ENCODE measurements at places on chromosomes 13 and 19.

DNA sequence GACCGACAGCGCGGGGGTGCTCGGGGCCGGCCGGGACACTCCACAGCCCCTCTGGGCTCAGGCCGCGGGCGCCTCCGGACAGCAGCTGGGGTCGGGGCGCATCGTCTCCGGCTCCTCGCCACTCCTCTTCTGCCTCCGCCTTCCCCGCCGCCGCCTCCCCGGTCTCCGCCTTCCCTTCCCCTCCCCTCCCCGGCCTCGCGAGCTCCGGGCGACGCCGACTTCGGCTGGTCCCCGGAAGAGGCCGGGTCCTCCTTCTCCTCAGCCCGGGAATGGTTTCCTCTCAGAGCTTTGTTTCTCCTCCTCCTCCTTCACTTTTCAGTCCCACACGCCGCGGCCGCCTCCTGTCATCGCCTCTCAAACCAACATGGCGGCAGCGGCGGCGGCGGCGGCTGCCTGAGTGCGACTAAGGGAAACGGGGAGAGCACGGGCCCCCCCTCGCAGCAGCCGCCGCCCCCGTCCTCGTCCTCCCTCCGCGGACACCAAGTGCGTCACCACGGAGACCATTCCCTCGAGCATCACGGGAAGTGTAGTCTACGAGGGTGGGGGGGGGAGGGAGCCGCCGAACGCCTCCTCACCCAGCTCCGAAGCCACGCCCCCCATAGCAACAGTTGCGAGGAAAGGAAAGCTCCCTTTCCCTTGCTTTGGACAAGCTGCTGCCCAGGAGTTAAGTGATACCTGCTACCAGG lies at the start of gene UBL3:
Gene UBL3, minus strand, starts transcription at position 405 of the 686 bp plus-strand sequence. CDS start 1,079 bp downstream, outside the sequence.
- DNase-seq, result peak; percentile 94

GRCh38 chr19:9793071-9793591 lies 24.6 kb upstream of the ZNF846 start:
- peak; percentile 41 for DNase-seq

GRCh38 chr19:4197625-4198466 lies 15.4 kb downstream of the ANKRD24 start:
- DNase-seq, result no peak

DNA sequence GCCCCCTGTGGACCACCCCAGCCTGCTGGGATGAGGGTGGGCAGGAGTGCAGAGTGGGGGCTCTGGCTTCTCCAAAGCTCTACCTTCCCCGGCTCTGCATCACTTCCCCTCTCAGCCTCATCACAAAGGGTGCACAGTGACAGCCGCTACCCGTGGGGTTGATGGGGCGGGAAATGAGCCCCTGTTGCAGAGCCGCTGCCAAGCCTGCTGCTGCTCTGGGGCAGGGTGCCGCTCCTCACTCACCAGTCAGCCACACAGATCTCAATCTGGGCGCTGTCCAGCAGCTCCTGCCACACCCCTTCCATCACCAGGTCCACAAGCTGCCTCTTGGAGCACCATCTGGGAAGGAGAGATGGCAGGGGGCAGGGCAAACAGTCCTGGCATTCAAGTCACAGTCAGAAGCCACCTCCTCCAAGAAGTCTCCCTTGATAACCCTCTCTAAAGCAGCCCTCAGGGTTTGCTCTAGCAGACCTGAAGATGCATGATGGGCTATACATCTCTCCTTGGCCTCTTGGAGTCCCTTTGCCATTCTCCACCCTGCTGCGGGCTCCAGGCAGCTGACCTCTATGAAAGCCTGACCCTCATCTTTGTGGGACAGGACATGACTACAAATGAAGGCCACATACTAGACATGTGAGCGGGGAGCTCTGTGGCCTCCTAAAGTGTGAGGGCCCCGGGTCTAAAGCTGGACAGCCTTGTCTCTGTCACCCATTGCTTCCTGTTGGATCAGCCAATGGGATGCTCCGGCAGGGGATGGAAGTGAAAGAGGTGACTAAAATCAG lies 15.7 kb downstream of the MRPS12 start:
- DNase-seq, result no peak

GRCh38 chr13:38361542-38362262 lies 12.1 kb downstream of the UFM1 start:
- DNase-seq, result no peak

DNA sequence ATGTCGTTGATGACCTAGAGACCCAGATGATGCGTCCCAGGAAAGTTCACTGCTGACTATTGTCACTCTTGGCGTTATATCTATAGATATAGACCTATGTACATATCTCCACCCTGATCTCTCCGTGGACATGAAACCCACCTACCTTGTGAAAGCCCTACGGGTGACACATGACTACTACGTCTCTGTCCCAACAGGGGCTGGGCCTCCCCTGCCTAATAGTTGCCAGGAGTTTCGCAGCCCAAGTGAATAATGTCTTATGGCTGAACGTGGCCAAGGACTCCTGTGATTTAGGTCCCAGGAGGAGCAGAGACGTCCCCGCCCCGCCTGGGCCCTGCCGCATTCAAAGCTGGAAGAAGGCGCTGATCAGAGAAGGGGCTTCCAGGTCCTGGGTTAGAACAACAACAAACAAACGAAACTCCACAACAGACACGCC lies 4.9 kb upstream of the POU4F1 start:
- DNase-seq, result no peak

- no peak for DNase-seq
Observed at GRCh38 chr19:57748029-57748428, 1.4 kb downstream of the ZNF776 start.

- DNase-seq, result no peak
Observed at GRCh38 chr19:31418055-31418454, 68.8 kb upstream of the TSHZ3 start.

DNA sequence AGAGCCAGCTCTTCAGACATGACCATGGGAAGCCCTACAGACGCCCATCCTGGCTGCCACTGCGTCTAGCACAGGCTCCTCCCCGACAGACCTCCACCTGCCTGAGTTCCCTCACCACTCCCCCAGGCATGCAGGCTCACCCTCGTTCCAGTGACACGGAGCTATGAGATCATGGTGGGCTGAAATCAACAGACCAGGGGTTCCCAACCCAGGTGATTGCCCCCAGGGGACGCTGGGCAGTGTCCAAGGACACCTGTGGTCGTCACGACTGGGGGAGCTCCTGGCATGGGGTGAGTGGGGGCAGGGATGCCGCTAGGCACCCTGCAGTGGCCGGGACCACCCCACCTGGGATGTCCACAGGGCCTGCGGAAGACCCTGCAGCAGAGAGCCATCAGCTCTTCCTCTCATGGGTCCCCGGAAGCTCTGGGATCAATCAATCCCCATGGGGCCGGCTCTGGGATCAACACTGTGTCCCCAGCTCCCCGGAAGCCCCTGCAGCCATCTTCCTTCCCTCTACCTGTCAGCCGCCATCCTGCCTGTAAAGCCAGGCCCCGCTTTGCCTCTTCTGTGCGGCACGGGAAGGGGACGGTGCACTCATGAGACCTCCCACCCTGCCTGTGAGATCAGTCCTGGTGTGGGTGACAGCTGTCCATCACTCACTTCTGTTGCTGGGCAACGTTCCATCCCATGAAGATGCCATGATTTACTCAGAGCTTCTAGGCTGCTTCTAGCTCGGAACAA lies 12.8 kb upstream of the MADCAM1 start:
- no peak for DNase-seq

DNA sequence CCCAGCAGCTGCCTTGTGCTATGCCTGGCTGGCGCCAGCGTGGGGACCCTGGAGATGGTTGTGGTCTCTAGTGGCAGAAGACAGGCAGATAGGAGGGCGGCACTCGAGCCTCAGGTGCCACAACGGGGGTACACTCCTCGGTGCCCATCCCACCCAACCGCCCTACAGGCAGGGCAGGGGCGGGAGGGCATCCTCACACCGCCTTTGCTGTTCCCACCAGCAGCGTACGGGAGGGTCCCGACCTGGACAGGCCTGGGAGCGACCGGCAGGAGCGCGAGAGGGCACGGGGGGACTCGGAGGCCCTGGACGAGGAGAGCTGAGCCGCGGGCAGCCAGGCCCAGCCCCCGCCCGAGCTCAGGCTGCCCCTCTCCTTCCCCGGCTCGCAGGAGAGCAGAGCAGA lies 16.6 kb downstream of the PLIN4 start:
- no peak for DNase-seq

GRCh38 chr19:28468701-28469459 lies 744.1 kb downstream of the UQCRFS1 start:
- DNase-seq, result peak; percentile 84

GRCh38 chr13:29849731-29850212 lies 645 bp downstream of the UBL3 start:
- peak; percentile 55 for DNase-seq

- no peak for DNase-seq
Observed at GRCh38 chr13:75762955-75763354, 126.8 kb downstream of the LMO7 start.

DNA sequence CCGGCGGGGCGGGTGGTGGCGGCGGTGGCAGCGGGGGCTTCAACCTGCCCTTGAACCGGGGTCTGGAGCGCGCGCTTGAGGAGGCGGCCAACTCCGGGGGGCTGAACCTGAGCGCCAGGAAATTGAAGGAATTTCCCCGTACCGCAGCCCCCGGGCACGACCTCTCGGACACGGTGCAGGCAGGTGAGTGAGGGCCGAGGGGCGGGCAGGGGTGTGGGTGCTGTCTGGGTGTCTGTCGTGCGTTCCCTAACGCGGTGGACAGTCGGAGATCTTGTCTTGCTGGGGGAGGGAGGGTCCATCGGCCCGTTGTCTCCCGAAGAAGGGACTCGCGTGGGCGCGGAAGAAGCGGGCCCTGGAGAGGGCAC lies 533 bp downstream of the LRCH1 start:
- DNase-seq, result no peak

DNA sequence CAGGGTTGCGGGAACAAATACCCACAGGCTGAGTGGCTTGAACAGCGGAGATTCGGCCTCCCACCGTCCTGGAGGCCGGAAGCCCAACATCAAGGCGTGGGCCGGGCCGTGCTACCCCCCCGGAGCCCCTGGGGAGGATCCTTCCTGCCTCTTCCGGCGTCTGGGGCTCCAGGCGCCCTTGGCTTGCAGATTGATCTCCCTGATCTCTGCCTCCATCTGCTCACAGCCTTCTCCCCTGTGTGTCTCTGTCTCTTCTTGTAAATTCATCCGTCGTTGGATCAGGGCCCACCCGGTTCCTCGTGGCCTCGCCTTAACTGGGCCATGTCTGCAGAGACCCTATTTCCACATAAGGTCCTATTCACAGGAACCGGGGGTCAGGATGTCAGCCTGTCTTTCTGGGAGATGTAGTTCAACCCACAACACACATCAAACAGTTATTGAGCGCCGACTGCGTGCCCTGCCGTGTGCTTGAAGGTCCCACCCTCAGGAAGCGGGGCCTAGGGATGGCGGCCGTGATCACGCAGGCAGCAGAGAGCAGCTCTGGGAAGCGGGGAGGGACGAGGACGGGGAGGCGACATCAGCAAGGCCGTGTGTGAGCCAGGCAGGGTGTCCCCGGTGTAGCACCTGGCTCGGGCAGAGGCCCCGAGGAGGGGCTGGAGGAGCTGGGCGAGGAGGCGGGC lies 21.3 kb downstream of the HCN2 start:
- no peak for DNase-seq

DNA sequence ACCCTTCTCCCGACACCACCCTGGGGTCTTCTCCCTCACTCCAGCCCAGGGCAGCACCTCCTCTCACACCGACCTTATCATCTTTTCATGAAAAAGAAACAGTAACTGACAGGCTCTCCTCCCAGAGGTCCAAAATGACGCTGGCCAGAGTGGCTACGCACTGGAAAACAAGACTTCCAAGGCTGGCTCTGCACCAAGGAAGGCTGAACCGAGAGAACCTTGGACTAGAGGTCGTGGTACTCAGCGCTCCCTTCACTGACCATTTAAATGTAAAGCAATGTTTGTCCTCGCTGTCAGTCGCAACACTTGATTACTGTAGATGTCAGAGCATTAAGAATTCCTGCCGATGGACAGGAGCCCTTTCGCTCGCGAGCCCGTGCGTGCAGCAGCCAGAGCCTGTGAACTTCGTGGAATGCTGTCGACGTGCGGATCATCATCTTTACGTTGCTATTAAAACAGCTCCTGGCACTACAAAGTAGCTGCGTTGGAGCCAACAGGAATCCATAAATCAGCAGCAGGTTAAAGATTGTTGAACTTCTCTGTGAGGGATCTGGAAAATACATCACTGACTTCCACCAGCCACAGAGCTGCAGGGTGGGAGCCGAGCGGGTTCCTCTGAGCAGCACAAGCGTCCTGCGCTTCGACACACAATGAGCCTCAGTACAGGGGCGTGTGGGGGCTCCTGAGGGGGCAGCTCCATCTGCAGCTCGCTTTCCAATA lies 125.5 kb upstream of the MCF2L start:
- DNase-seq, result no peak

- DNase-seq, result no peak
Observed at GRCh38 chr19:46599716-46600373, 1.3 kb upstream of the CALM3 start.

- no peak for DNase-seq
Observed at GRCh38 chr19:41307090-41307875, 2.7 kb upstream of the CCDC97 start.

- DNase-seq, result peak; percentile 60
Observed at GRCh38 chr13:24135674-24136300, 24.7 kb upstream of the SPATA13 start.

- no peak for DNase-seq
Observed at GRCh38 chr19:14411938-14412245, 7.2 kb downstream of the DDX39A start.

GRCh38 chr19:3986260-3987041 lies 1.2 kb upstream of the EEF2 start:
- DNase-seq, result peak; percentile 84

DNA sequence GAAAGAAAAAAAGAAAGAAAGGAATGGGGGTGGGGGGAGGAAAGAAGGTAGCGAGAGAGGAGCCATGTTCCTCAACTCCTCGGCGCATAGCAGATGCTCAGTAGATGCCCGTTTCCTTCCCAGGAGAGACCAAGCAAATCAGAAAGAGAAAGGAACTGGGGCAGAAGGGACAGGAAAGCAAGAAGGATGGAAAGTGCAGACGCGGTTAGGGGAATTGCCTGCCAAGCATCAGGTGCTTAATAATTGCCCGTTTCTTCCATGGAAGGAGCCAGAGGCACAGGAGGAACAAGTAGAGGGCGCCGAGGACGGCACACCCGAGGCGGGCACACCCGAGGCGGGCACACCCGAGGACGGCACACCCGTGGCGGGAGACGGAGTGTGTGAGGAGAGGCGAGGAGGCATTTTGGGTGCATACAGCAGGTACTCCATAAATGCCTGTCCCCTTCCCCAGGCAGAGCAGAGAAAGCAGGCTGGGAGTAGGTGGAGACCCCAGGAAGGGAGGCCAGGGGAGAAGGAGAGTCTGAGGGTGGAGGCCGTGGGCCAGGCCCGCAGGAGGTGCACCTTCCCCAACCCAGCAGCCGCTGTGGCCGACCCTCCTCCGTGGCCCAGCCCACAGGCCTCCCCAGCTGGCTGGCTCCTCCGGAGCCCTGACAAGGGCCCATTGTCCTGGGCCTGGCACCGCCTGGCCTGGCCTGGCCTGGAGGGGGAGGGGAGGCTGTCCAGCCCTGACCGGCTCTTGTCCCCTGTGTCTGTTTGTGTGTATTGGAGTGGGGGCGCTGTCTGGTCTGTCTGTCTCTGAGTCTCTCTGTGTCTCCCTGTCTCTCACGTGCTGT lies 14.6 kb downstream of the JOSD2 start:
- DNase-seq, result no peak

GRCh38 chr13:106709522-106709921 lies 141.6 kb upstream of the ARGLU1 start:
- DNase-seq, result no peak

All from fibroblast of the aortic adventitia (primary cell).